ENCODE measurements at places on chromosomes 16 and 17. TPM values are rescaled to one million over a fixed set of nuclear protein-coding genes. Genes with fewer than 3 reads are reported as not detected.

CCDC43 gene
- total RNA-seq = 23.9 TPM

ICAM2 gene
- 1.2 TPM for total RNA-seq

SOX9 gene
- total RNA-seq = 19.0 TPM

TMC5 gene
- 9.1 TPM for total RNA-seq

RAB26 gene
- total RNA-seq = 9.9 TPM

RCVRN gene
- total RNA-seq = not detected

OR4D1 gene
- total RNA-seq = not detected

PMFBP1 gene
- total RNA-seq = 2.6 TPM

SLC12A3 gene
- 4.2 TPM for total RNA-seq

CD300LB gene
- not detected for total RNA-seq

KRTAP9-2 gene
- total RNA-seq = not detected

BICDL2 gene
- total RNA-seq = 28.6 TPM

TNFRSF17 gene
- not detected for total RNA-seq

KRTAP16-1 gene
- total RNA-seq = not detected

PGAP6 gene
- 56.0 TPM for total RNA-seq

KCNH4 gene
- not detected for total RNA-seq

HOXB5 gene
- 20.8 TPM for total RNA-seq

HEATR9 gene
- not detected for total RNA-seq

RNF222 gene
- total RNA-seq = 1.1 TPM

All from type B pancreatic cell (in vitro differentiated cells).